Fibroblast of the conjunctiva (primary cell): ENCODE measurements at places on chromosomes 5 and 9.

GRCh38 chr5:127802477-127802865, 99.3 kb downstream of the CCDC192 start:
- DNase-seq: no peak

DNA sequence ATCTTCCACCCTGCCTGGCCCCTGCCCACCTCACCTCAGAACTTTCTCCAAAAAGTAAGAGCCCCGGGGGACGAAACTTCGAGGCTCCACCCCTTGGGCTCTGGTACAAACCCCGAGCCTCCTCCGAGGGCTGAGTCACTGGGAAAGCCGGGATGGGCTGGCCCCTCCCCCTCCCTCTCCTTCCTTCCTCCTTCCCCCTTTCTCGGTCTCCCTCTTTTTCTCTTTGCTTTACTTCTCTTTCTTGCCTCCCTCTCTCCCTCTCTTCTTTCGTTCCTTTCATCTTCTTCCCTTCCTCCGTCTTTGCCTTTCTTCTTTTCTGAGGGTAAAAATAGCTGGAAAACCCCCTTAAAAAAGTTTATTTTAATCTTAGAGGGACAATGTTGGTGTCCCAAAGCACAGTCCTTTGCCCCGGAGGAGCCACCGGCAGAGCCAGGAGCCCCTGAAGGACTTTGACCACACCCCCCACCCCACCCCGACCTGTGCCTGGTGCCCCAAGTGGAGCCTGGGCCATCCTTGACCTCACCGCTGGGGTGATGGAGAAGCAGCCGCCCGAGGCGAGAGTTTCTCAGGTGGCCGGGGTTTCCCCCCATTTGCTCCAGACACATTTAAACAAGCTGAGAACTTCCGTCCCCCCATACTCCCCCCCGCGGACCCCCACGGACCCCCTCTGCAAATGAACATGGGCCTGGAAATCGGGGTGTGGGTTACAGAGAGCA, 5.7 kb upstream of the NOTCH1 start:
- no peak for DNase-seq

GRCh38 chr9:87810679-87811178, 71.9 kb upstream of the SPATA31E1 start:
- no peak for DNase-seq

- no peak for DNase-seq
Observed at GRCh38 chr9:70428781-70429180, 14.3 kb upstream of the KLF9 start.

DNA sequence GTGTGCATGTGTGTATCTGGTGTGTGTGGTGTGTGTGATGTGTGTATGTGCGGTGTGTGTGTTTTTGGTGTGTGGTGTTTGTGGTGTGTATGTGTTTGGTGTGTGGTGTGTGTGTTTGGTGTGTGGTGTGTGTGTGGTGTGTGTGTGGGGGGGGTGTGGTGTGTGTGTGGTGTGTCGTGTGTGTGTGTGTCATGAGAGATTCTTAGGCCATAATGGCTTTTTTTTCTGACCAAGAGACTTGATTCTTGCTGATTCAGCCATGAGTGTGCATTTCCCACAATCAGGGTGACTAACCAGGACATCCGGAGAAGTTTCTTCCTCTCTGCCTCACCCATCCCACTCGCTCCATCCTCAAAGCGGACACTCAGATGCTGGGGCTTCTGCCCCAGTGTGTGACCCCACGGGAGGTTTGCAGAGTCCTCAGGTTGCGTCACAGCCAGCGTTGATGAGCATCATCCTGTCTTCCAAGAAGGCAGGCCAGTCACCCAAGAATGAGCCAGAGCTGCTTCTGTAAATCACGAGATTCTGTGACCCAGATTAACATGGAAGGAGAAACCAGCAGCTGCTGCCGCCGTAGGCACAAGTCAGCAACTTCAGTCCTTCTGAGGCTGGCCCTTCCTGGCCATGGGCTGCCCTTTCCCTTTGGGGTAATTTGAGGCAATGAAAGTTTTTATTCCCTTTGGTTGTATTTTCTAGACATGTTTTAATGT, 12.5 kb upstream of the CTSL start:
- DNase-seq: peak; percentile 93

DNA sequence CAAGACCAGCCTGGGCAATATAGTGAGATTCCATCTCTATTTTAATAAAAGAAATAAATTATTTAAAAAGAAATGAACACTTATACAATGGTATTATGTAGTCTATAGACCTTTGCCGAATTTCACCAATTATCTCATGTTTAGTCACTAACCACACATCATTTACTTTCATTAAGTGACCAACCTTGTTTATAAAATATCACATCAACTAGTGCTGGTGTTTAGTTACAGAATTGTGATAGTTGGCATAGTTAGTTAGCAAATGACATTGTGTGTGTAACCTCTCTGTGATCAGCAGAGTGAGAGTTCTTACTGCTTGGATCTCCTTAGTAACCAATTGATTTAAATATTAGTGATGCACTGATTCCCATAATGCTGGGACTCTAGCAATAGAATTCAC, 71.8 kb downstream of the PRR16 start:
- DNase-seq: no peak
